Left lobe of liver (tissue), 2 donors: ENCODE measurements at places on chromosomes 7 and 10.

DNA sequence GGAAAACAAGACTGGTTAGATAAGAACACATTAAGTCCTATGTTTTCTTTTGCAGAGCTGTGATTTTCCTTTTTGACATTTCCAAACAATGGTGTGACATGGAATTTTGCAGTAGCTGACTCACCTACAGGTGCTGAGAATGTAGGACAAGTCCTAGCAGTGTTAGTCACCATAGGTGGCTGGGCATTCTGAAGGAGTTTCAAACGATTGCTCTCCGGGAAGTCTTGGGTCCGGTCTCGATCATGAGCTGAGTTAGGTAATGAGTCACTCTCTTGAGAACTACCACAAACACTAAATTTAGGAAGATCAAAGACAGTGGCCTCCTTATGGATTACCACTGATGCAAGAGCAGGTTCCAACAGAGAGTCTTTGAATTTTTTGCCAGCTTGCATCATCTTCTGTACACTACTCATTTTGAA, 3.6 kb downstream of the FIGNL1 start:
- DNase-seq, result no peak

- DNase-seq, result no peak
Measured at GRCh38 chr7:46165276-46165675, 244.2 kb upstream of the IGFBP3 start.

GRCh38 chr10:101189461-101190401, 39.5 kb downstream of the LBX1 start:
- DNase-seq, result no peak

DNA sequence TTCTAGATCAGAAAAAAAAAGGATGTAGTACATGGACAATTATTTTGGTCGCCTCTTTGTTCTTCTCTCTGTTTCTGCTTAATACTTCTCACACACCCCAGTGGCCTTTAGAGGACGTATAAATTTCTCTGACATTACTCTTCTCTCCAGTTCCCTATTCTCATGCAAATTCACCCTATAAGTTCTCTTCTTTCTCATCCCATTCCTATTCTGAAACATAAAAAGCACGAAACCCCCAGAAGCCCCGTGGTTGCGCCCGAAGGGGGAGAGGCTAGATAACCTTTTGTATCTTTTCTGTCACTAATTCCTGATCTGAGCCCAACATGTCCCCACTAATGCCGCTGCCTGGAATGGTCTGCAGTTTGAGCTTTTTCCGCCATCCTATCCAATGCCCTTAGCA, 136.9 kb downstream of the SKIDA1 start:
- no peak for DNase-seq

DNA sequence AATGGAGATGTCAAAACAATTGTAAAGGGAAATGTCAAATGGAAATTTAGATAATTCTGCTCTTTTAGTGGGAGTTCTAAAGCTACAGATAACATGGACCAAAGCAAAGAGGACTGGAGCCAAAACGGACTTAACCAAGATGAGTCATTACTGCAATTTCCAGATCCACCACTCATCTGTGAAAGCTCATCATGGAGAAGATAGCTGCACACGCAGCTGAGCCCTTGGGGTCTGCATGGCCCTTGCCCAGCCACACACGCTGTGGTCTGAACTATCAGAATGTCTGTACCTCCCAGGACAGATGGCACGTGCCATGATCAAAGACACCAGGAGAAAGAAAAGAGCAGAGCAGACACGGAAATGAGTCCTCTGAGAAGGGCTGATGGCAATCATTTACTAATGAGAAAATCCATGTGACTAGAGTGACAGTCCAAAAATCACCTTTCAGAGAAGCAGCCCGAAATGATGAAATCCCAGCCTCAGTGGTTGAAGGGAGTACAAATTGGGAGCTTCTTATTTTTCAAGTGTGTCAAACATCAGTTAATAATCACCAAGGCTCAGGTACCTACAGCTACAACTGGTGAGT, 177.9 kb upstream of the MGMT start:
- DNase-seq, result no peak

GRCh38 chr7:157312941-157313340, 23.9 kb upstream of the DNAJB6 start:
- no peak for DNase-seq
